ENCODE measurements at places on chromosomes 2 and 18.

- no peak for DNase-seq
These were observed 134.9 kb upstream of the ZNF236 start for GRCh38 chr18:76687304-76687962.

GRCh38 chr18:36454848-36455458 lies 157.4 kb downstream of the FHOD3 start:
- no peak for DNase-seq

DNA sequence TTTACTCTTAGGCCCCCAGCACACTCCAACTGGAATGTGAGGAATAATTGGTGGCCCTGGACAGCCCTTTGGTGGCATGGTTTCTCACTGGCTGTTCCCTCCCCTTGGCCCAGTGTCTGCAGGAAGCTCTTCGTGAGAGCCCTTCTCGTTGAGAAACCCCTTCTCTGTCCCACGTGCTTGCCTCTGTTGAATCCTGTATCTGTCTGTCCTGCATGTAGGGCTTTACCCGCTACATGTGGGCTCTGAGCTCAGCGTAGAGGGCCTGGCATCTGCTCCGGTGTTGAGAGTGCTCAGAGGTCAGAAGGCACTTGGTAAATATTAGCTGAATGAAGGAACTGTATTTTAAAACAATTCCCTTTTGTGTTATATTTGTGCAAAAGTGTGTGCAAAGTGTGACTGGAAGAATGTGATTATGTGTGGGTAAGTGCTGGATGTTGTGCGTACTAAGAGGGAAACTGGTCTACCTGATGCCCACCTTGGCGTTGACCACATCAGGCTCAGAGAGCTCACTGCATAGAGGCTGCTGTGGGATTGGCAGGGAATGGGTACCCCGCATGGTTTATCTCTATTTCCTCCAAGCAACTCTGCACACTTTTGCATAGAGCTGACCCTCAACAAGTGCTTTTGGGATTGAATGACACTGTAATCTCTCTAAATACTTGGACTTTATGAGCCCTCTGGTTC lies 40.0 kb downstream of the RNF144A start:
- peak; percentile 60 for DNase-seq

- peak; percentile 67 for DNase-seq
These were observed 22.3 kb upstream of the CAVIN2 start for GRCh38 chr2:191869178-191869577.

- DNase-seq = peak; percentile 10
These were observed 92.7 kb downstream of the PIK3C3 start for GRCh38 chr18:42047721-42048120.

GRCh38 chr2:113869253-113869652 lies 20.6 kb upstream of the ACTR3 start:
- DNase-seq = no peak

GRCh38 chr2:44949329-44950151 lies 8.0 kb downstream of the SIX3 start:
- no peak for DNase-seq

DNA sequence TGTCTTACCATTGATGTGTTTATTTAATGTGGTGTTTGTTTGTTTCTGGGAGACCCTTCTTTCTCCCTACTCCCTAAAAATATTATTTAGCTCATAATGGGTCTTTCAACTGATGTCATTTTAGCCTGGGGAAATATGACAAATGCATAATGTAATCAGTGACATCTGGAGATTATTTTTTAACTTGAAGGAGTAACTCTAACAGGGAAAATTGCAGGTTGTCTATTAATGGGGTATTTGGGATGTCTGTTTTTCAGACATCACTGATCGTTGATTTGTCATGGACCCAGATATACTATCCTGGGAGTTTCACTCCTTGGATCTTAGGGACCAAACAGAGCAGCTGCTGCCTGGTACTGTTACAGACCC lies 230.4 kb downstream of the LOXHD1 start:
- no peak for DNase-seq

DNA sequence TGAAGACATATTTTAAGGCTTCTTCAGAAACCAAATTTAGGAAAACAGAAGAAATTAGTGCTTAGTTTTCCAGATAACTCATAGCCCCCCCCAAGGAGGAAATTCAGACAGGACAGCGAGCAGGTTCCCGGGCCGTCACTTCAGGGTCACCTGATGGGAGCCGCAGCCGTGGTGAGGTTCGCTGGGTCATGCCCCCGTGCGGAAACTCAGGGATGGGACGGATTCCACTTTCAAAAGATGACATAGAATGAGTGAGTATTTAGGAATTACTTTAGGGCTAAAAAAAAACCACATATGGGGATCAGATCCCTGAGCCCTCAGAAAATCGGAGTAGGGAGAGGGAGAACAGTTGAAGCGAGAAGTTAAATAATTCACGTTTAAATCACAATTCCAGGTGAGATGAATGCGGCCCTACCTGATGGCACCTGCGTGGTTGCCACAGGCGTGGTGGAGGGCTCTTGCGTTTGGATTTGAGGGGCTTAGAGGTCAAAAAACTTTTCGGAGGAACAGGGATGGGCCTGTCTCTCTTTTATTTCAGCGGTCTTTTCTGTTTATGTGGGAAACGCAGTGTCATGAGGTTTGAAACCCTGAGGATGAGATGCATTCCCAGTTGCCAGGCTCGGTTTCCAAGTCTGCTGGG lies 114.4 kb downstream of the NFATC1 start:
- no peak for DNase-seq

DNA sequence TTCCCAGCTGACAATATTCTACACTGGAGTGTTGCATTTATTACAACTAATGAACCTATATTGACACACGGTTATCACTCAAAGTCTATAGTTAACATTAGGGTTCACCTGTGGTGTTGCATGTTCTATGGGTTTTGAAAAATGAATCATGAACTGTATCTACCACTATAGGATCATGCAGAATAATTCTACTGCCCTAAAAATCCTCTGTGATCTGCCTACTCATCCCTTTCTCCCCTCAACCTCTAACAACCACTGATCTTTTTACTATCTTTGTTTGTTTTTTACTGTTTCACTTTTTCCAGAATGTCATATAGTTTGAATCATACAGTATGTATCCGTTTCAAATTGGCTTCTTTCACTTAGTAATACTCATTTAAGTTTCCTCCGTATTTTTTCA lies 47.6 kb upstream of the TCF7L1 start:
- DNase-seq = no peak

- peak; percentile 86 for DNase-seq
These were observed 75.1 kb downstream of the FSIP2 start for GRCh38 chr2:185813707-185814106.

DNA sequence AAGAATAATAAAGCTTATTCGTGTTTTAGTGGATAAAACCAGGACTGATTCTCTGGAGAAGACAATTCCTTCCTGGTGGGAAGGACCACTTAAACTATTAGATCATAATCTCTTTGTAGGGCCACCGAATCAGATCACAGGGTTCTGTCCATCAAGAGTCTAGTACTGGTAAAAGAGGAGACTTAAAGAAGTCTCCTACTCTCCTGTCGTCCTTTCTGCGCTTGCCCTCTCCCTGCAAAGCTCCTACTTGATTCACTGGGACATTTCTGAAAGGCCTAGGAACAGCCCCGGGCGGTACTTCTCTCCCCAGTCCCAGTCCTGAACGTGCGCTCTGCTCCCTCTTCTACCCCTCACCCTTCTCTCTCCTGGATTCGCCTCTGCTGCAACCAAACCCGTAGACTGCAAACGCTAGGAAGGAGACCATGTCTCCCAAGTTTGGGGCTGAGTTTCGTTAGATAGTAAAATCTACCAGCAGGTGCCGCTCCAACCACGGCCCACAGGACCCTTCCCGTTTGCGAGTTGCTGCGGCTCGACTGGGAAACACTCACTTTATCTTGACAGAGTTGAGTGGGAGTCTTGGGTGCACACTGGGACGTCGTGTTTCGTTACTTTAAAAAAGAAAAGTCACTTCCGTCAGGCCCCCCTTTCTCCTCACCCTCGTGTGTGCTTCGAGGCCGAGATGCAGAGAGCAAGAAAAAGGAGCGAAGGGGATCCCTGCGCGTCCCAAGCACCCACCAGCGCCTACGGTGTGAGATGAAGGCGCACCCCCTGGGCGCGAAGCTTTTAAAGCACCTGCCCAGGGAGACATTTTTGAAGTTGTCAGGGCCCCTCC lies 923 bp downstream of the FIGLA start:
- peak; percentile 58 for DNase-seq

DNA sequence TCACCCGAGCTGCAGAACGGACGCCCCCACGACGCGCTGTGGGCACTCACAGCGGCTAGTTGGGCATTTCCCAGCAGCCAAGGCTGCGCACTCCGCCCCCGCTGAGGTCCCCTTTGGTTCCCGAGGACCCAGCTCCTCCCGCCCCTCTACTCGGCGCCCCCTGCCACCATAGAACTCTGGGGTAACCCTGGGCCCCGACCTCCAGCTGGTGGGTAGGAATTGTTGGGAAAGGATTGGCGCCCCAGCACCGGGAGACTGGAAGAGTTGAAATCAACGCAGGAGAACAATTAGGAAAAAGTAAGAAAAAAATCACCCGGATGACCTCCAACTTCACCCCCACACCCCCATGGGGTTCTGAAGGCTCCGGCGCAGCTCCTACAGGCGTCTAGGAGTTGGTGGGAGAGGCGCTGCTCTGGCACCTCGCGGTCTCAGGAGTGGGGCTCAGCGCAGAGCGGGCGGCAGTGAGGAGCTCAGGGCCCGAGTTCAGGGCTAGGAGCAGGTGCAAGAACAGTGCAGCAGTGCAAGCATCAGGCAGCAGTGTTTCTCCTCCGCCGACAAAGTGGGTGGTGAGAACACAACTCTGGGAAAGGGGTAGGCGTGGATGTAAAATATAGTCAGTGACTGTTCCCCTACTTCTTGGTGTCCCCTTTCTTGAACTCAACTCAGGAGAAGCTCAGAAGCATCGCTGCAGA lies 14.0 kb downstream of the POU3F3 start:
- DNase-seq = no peak

GRCh38 chr18:3025544-3025943 lies 12.6 kb upstream of the LPIN2 start:
- no peak for DNase-seq

- no peak for DNase-seq
These were observed 321.8 kb upstream of the SPRED2 start for GRCh38 chr2:65754219-65754618.

Data from HepG2 (cell line).